ENCODE measurements at places on chromosomes 2 and 18.

DNA sequence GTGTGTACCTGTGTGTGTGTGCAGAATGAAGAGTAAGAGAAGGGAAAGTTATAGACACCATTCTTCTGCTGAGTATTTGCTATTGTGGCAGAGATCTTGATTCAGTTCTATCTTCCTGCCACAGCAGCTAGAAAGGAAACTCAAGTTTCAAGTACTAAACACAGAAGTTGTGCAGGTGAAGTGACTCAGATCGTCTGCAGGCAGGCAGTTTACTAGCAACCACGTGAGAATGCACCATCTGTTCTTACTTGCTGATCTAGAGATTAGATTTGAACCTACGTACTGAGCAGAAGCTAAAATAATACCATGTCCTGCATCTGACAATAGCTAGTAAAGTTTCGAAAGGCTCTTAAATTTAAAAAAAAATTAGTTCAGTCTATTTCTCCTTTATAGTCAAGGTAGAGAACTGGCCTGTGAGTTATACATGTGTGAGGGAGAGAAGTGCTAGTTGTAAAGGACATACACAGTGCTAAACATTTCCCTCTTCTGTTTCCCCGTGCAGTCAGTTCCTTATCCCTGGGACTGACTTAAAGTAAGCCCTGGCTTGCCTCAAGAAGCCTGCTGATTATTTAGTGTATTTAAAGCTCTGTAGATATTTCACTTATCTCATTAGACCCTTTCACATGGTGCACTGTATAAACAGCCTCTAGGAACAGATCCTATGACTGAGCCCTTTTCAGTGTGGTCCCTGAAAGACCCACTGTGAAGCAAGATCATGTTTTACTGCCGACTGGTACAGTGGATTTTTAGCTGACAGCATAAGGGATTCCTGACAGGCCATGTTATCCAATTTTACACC lies 45.0 kb downstream of the SLC38A11 start:
- peak; percentile 39 for DNase-seq
- no peak overlapping the region for H3K27ac ChIP-seq
- no peaks in the 10 kb centered on the region for H3K36me3 ChIP-seq
- H3K27me3 ChIP-seq = peaks cover 27% of the 10 kb centered on the region

- H3K36me3 ChIP-seq = peaks cover 46% of the 10 kb centered on the region
- H3K27me3 ChIP-seq = no peaks in the 10 kb centered on the region
- H3K4me3 ChIP-seq = peak overlapping the region; percentile 85
Measured at GRCh38 chr2:218285604-218286003, 6.7 kb downstream of the TMBIM1 start.

GRCh38 chr2:147630585-147630984 lies 214.2 kb upstream of the ACVR2A start:
- no peak overlapping the region for H3K4me3 ChIP-seq
- H3K27me3 ChIP-seq = no peaks in the 10 kb centered on the region
- H3K36me3 ChIP-seq = no peaks in the 10 kb centered on the region
- H3K27ac ChIP-seq = peak overlapping the region; percentile 20

GRCh38 chr2:65396348-65397026 lies 35.9 kb downstream of the SPRED2 start:
- H3K27me3 ChIP-seq = peaks cover 12% of the 10 kb centered on the region
- no peak overlapping the region for H3K4me3 ChIP-seq
- no peak for DNase-seq
- peaks cover 33% of the 10 kb centered on the region for H3K4me1 ChIP-seq
- H3K36me3 ChIP-seq = no peaks in the 10 kb centered on the region
- H3K27ac ChIP-seq = no peak overlapping the region

DNA sequence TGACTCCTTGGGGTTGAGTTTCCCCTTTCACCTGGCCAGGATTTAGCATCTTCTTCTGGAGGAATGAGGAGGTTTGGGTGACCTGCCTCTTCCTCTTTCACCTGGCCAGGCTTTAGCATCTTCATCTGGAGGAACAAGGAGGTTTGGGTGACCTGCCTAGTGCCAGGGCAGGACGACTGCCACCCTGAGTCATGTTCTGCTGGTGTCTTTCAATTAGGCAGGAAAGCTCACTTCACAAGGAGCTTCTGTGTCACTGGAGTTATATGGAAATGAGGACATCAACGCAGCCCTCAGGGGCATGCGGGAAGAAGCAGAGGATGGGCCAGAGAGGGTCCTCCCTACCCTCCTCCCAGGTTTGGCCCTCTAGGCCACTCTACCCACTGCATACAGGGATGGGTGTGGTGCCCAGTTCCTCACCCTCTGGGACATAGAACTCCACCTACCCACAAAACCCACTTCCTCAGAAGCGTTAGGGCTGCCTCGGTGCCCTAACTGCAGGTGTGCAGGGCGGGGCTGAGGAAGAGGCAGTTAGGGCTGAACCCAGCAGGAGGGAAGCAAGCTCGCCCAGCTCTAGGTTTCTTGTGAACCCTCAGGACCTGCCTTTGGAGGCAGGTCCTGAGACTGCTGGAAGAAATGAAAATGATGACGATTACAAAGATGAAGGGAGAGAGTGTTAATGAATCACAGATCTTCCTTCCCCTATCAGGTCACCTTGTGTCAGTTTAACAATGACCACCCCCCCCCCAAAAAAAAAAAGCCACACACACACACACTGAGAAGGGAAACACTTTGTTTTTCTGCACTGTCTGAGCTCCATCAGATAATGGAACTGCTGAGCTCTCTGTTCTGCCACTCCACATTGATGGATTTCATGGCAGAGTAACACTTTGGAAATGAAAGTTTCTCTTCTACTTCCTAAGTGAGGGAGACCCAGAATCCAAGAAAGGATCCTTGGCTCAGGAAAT lies 71.0 kb downstream of the ARL4C start:
- peak overlapping the region; percentile 69 for H3K4me3 ChIP-seq
- no peaks in the 10 kb centered on the region for H3K27me3 ChIP-seq
- peak; percentile 80 for DNase-seq
- peak overlapping the region; percentile 95 for H3K27ac ChIP-seq
- peaks cover 77% of the 10 kb centered on the region for H3K4me1 ChIP-seq
- no peaks in the 10 kb centered on the region for H3K36me3 ChIP-seq

- no peaks in the 10 kb centered on the region for H3K27me3 ChIP-seq
- DNase-seq = no peak
- peaks cover 58% of the 10 kb centered on the region for H3K36me3 ChIP-seq
- H3K27ac ChIP-seq = no peak overlapping the region
- no peak overlapping the region for H3K4me3 ChIP-seq
- peaks cover 3% of the 10 kb centered on the region for H3K4me1 ChIP-seq
Measured at GRCh38 chr18:68679528-68679927, 35.4 kb downstream of the TMX3 start.

DNA sequence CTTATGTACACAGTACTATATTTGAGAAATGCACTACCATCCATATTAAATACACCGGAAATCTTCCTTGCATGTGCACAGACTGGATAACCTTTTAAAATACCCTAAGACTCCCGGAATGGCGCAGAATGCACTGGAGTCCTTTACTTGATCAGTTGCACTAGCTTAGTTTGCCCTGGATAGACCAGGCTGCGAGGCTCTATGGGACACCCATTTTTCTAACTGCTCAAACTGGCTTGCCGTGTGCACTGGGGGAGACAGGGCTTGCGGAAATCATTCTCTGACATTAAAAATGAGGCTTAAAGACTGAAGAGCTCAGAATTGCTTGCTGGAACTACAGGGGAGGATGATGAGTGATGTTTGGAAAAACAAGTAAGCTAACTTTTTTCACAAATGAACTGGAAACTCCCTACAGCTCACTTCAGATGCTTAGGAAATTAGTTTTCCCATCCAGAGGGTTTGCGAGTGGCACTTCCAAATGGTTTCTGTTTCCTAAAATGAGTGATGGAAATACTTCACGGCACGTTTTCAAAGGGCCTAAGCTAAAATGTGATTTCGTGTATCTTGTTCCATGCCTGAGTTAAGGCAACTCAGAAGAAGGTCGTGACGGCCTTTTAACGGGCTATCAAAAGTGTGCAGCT lies 2.7 kb downstream of the NCK2 start:
- peak overlapping the region; percentile 95 for H3K27ac ChIP-seq
- peaks cover 61% of the 10 kb centered on the region for H3K36me3 ChIP-seq
- DNase-seq = no peak
- H3K4me3 ChIP-seq = peak overlapping the region; percentile 89
- peaks cover 67% of the 10 kb centered on the region for H3K4me1 ChIP-seq
- H3K27me3 ChIP-seq = no peaks in the 10 kb centered on the region

DNA sequence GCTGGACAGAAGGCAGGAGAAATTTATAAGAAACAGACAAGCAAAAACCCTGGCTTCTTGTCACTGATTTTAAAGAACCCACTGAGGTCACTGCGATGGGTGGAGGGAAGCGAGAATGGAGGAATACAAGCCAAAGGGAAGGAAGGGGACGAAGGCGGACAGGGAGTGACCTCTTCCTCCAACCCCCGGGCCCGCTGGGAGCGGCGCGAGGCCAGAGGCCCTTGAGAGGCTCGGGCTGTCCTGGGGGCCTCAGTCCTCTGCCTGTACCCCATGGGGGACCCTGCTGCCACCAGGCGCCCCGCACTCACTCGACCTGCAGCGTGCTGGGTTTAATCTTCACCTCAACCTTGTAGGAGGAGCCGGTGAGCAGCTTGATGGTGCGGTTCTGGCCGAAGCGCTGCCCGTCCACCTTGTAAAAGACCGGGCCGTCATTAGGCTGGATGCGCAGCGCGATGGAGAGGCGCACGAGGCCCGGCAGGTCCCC lies 793 bp downstream of the CNRIP1 start:
- no peak for DNase-seq
- H3K27me3 ChIP-seq = peaks cover 70% of the 10 kb centered on the region
- no peak overlapping the region for H3K27ac ChIP-seq
- H3K36me3 ChIP-seq = no peaks in the 10 kb centered on the region
- peaks cover 1% of the 10 kb centered on the region for H3K4me1 ChIP-seq
- H3K4me3 ChIP-seq = no peak overlapping the region

DNA sequence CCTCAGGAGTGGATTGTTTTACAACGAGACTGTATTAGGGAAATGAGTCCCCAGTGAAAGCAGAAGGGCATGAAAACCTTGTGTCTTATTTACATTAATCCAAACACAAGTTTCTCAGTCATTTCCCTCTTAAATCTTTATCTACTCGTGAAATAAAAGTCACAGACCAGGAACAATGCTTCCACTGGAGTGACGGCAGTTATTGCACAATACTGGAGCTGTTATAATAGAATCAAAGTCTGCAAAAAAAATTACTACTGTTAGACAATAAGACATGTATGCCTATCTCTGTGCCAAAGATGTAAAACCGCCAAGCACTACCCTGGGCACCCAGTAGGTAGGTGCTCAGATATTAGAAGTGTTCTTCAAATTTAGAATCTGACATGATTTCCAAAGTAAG lies 375.5 kb downstream of the ZNF521 start:
- H3K4me1 ChIP-seq = no peaks in the 10 kb centered on the region
- no peak for DNase-seq
- no peaks in the 10 kb centered on the region for H3K27me3 ChIP-seq
- no peak overlapping the region for H3K4me3 ChIP-seq
- H3K36me3 ChIP-seq = no peaks in the 10 kb centered on the region
- H3K27ac ChIP-seq = no peak overlapping the region

- DNase-seq = no peak
- H3K27me3 ChIP-seq = peaks cover 24% of the 10 kb centered on the region
- no peak overlapping the region for H3K27ac ChIP-seq
Measured at GRCh38 chr2:204065566-204065965, 129.0 kb downstream of the ICOS start.

- no peak overlapping the region for H3K4me3 ChIP-seq
- H3K27ac ChIP-seq = no peak overlapping the region
- no peaks in the 10 kb centered on the region for H3K36me3 ChIP-seq
- no peaks in the 10 kb centered on the region for H3K4me1 ChIP-seq
- no peak for DNase-seq
Measured at GRCh38 chr2:223459328-223459939, 142.7 kb downstream of the SCG2 start.

DNA sequence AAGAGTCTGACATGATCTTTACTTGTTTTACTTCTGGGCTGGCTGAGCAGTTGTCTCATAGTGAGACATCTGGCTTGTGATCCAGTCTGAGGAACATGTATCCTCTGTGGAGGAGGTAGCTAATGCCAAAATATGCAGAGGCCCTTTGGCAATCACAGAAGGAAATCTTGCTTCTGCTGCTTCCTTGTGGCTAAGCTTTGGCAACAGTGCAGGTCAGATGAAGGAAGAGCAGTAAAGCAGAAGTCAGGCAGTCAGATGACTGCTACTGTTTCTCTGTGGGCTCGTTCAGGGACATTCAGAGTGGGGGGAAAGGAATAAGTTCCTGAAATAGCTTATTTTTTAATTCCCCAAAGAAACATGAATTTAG lies 22.3 kb downstream of the DOK1 start:
- H3K4me3 ChIP-seq = no peak overlapping the region
- no peak for DNase-seq
- peaks cover 65% of the 10 kb centered on the region for H3K4me1 ChIP-seq
- no peaks in the 10 kb centered on the region for H3K27me3 ChIP-seq
- peak overlapping the region; percentile 39 for H3K27ac ChIP-seq

DNA sequence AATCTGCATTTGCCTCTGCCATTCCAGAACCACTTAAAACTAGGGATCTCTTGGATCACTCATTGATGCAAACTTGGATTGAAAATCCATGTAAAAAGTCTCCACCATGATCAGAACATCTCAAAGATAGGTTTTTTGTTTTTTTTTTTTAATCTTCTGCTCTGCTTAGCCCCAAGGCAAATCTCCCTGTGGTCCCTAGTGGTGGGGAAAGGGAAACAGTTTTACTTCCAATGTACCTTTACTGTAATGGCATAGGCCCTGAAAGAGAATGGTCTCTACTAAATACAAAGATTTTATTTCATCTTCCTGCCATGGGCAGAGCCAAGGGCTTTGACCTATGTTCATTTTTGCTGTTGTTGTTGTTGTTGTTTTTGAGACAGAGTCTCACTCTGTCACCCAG lies 78.4 kb downstream of the KANSL1L start:
- no peaks in the 10 kb centered on the region for H3K4me1 ChIP-seq
- H3K27me3 ChIP-seq = no peaks in the 10 kb centered on the region
- no peak overlapping the region for H3K27ac ChIP-seq

DNA sequence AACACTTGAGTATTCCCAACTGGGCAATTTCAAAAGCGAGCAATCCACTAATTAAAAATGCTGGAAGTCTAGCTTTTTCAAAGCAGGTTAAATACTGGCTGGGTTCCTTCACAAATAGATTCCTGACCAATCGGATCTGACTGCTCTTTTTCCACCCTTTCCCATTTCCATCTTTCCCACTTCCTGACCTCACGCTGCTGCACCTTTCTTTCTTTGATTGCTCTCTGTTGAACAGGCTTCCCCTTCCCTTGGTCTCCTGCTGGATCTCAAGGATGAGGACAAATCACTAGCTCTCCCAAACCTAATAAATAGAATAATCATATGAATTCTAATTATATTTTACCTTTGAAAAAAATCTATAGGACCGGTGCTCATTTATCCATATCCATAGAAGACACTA lies 121.2 kb downstream of the TCF4 start:
- H3K4me3 ChIP-seq = no peak overlapping the region
- DNase-seq = no peak
- no peaks in the 10 kb centered on the region for H3K36me3 ChIP-seq
- H3K4me1 ChIP-seq = peaks cover 3% of the 10 kb centered on the region
- H3K27me3 ChIP-seq = no peaks in the 10 kb centered on the region

DNA sequence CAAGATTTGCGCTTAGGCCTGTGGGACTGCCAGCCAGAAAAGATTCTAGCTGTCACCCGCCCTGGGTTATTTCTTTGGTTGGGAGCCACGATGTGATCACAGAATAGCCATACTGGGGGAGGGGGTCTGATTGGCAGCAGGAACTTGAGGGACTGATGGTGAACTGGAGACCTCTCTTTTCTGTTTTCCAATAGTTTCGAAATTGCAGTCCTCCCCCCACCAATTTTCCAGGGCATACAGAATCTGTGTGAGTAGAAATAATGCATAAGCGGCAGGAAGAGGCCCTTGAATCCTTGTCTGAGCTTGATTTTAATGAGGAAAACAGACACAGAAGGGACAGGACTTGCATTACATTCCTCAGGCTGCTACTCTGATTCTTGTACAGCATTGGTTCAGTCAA lies 2.2 kb upstream of the POLR2D start:
- H3K27ac ChIP-seq = no peak overlapping the region
- peaks cover 35% of the 10 kb centered on the region for H3K36me3 ChIP-seq
- no peaks in the 10 kb centered on the region for H3K27me3 ChIP-seq
- H3K4me3 ChIP-seq = no peak overlapping the region
